ENCODE measurements at places on chromosomes 2 and 18.
A peak's percentile ranks its signal among the peaks of the same experiment; 100 is the strongest.

GRCh38 chr2:134379293-134379692 lies 125.4 kb downstream of the MGAT5 start:
- DNase-seq: no peak

DNA sequence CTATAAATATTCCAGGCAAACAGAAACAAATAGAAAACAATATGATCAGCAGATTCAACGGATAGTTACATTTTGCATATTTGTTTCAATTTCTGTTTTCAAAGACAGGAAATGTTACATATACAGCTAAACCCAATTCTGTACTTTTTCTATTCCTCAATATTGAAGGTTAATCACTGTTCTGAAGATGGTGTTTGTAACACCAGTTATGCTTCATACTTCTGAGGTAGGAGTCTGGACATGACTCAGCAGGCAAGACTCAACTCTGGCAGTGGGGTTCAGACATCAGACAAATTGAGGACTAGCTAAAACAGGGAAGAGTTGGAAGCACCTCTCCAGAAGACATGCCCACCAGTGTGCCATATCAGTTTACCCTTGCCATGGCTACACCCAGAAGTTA lies 16.6 kb downstream of the SERPINB13 start:
- DNase-seq: peak; percentile 13

DNA sequence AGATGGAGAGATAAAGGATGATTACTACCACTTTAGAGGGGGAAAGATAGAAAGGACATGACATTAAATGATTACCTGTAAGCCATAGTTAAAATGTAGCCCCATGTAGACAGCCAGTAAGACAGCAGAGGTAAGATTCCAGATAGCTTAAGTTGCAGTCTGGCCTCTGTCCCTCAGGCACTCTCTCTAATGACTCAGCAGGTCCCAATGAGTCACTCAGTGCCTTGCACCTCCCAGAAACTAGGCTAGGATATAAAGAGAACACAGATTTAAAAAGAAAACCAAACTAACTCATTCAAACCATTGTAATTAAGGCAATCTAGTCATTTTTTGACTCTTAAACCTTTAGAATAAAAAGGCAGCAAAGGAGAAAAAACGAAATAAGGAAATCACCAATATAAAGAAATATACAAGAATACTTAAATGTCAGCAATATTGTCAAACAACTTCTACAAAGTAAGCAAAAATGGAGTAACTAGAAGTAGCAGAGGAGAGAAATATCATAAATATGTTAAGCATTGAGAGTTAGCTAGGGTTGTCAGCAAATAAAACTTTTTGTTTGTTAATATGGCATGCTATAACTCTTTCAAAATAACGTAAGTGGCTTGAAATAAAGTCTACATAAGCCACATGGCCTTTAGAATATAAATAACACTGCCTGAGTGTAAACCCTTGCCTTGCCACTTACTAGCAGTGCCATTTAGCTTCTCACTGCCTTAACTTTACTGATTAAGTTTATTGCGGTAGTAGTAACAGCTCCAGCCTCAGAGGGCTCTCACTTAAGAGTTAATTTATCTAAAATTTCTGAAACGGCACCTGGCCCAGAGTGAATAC lies 48.5 kb downstream of the SOCS6 start:
- peak; percentile 70 for DNase-seq

DNA sequence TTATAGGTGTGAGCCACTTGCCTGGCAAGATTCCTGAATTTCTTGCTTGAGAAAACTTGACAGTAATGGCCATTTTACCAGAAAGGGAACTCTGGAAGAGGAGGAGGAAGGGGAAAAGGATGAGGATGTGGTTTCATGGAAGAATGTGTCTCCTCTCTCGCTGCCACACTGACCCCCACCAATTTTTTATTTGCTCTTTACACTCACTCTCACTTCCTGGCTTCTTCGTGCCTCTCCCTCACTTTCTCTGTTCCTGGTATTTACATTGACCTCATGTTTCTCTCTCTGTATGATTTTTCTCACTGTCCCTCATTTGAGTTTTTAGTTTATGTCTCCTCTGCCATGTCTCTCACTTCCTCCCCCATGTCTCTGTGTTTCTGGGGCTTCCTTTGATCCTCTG lies 134.5 kb upstream of the CAB39 start:
- DNase-seq: no peak

DNA sequence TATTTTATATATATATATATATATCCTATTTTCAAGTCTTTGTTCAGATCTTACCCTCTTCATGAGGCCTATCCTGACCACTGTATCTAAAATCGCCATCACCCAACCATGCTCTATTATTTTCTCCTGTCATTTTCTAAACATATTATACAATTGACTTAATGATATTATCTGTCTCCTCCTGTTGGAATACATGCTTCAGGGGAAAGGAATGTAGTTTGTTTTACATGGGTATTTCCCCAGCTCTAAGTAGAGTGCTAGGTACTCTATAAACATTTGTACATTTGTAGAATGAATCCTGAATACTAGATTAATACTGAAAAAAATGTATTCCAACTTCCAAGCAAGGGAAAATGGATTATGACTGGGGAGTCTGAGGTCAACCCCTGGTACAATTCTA lies 26.2 kb downstream of the TTC21B start:
- no peak for DNase-seq

- DNase-seq: no peak
Measured at GRCh38 chr2:202529389-202529788, 105.4 kb upstream of the FAM117B start.

DNA sequence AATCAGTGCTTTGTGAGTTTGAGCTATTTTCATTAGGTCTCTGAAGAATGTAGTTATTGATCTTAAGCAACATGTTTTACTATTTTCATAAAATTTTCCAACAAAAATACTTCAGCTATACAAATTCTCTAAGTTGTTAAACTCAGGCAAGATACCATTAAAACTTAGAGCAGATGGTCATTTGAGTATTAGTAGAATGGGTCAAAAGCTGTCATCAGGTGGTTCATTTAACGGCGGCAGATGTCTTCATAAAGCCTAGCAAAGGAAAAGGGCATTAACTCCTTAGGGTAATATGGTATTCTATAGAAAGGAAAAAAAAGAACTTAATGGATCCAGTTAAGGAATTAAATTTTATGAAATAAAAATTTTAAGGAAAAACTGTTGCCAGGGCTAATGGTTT lies 19.2 kb downstream of the MIB1 start:
- DNase-seq: no peak

GRCh38 chr18:3924455-3924854 lies 474.5 kb downstream of the TGIF1 start:
- DNase-seq: no peak

- DNase-seq: no peak
Measured at GRCh38 chr2:235283246-235283645, 210.6 kb upstream of the AGAP1 start.

GRCh38 chr2:191942090-191942738 lies 95.3 kb upstream of the CAVIN2 start:
- DNase-seq: no peak

GRCh38 chr18:24080861-24081260 lies 58.0 kb upstream of the CABYR start:
- no peak for DNase-seq

DNA sequence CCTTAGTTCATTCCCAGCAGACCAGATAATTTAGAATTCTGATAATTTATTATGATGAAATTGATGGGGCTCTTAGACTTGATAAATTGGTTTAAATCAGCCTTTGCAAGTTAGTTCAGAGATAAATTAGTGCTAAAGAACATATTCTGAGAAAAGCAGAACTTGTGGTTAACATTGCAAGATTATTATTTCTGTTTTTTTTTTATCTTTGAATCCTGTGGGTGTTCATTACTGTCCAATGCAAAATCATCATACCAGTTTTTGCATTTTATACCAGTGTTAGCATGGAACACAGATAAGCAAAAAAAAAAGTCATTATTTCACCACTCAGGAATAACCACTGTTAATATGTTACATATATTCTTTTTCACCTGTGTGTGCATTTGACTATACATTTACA lies 9.1 kb downstream of the SEPTIN2 start:
- no peak for DNase-seq

DNA sequence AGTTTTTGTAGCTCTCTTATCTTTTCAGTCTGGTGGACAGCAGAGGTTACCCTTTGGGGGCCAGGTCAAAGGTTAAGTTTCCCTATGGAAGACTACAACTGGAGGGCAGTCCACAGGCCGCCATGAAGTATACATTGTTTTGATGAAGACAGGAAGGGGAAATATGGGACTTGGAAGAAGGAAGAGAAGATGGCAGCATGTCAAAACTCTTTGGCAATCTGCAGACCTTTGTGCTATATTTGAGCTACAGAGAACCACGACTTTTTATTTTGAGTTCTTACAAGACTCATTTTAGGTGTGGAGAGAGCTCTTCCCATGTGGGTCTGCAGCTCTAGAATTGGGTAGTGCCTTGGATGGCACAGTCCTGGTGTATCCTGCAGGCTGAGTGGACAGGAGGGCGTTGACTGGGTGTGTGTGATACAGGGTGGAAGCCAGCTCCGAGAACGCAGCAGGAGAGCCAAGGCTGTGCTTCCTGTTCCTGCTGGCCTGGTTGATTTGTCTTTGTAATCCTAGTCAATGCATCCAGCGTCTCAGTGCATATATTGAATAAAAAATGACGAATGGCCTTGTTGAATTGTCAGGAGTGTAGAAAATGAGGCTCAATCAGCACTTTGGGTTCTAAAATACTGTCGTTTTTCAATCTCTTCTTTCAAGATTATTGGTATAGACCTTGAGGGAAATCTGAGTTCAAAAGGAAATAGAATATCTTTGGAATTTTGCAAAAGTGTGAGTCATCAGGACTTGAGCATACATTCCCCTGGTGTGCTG lies 11.5 kb downstream of the ITGA6 start:
- peak; percentile 22 for DNase-seq

GRCh38 chr2:122652670-122653069 lies 897.2 kb downstream of the TSN start:
- no peak for DNase-seq

DNA sequence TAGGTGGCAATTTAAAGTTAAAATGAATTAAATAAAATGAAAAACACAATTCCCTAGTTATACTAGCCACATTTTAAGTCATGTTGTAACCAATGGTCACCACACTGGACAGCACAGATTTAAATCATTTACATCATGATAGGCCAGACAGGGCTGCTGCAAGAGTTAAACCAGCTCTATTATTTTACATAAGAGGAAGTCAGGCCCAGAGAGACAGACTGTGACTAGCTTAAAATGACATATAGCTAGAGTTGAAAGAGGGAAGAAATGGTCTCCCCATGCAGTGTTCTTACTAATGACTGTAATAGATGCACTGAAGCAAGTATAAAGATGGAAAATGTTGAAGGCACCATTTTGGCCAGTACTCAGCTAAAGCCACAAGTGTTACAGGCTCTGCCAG lies 69.6 kb downstream of the SLC66A3 start:
- DNase-seq: no peak

- no peak for DNase-seq
Measured at GRCh38 chr18:5036523-5036922, 160.5 kb downstream of the AKAIN1 start.

DNA sequence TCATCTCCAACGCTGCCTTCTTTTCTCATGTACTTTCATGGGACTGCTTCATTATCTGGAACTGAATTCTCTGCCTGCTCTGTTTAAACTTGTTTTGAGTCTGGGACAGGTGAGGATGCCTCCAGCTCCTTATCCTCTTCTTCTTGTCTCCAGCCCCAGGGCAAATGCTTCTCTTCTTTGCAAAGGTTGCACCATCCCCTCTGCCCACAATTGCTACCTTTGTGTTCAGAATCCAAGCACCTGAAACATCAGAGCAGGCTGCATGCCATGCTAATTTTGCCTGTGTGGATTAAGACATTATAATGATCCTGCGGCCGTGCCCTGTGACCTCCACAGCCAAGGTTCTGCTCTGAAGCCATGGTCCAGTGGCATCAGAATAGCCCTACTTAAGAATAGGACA lies 309.5 kb downstream of the EPHA4 start:
- DNase-seq: no peak

- no peak for DNase-seq
Measured at GRCh38 chr2:241904791-241905710, 35.5 kb downstream of the RTP5 start.
